ENCODE measurements at places on chromosomes 16 and 17.

GRCh38 chr16:72596373-72596772, 424.4 kb upstream of the PMFBP1 start:
- DNase-seq = no peak

- DNase-seq = no peak
Observed at GRCh38 chr17:6558932-6559752, 2.8 kb upstream of the PITPNM3 start.

DNA sequence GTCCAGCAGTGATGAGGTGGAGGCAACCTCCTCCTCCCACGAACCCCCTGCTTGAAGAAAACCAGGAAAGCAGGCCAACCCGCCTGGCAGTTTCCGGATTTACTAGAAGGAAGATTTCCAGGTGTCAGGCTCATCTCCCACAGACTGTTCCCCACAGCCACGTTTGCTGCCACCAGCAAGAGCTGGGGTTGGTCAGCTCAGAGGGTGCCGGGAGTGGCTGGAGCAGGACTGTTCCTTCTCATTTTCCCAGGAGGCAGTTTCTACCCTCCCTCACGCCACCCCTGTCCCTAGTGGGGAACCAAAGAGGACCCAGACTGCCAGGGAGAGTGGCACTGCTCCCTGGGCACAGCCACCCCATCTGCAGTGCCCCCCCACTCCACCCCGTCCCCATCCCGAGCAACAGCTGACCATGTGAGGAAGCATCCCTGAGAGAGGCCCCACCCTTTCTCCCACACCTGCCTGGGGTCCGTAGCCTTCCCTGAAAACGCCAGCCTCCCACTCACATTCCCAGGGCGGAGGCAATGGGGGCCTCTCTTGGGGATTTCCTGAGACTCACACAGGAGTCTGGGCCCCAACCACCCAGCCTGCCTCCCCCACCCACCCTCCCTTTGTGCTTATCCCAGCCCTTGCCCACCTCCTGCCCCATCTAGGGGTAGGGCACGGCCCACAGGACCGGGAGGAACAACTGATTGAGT, 5.9 kb downstream of the KRT17 start:
- DNase-seq = no peak

- no peak for DNase-seq
Observed at GRCh38 chr17:77458202-77459017, 317.6 kb downstream of the SEC14L1 start.

DNA sequence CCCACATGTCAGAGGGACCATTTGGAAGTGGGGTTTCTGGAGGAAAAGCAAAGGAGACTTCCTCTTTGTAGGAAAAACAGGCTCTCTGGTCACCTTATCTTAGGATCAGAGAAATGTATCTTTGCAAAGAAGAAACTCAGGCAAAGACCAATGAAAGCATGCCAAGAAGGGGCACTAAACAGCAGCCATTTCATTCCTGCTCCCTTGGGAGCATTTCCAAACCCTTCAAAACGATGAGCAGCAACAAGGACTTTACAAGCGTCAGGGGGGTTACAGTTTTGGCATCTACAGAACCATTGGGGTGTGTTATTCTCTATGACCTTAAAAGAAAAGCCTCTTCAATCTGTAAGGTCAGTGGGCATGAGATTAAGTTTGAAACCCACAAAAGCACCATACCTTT, 122.8 kb downstream of the SMG6 start:
- DNase-seq = no peak

DNA sequence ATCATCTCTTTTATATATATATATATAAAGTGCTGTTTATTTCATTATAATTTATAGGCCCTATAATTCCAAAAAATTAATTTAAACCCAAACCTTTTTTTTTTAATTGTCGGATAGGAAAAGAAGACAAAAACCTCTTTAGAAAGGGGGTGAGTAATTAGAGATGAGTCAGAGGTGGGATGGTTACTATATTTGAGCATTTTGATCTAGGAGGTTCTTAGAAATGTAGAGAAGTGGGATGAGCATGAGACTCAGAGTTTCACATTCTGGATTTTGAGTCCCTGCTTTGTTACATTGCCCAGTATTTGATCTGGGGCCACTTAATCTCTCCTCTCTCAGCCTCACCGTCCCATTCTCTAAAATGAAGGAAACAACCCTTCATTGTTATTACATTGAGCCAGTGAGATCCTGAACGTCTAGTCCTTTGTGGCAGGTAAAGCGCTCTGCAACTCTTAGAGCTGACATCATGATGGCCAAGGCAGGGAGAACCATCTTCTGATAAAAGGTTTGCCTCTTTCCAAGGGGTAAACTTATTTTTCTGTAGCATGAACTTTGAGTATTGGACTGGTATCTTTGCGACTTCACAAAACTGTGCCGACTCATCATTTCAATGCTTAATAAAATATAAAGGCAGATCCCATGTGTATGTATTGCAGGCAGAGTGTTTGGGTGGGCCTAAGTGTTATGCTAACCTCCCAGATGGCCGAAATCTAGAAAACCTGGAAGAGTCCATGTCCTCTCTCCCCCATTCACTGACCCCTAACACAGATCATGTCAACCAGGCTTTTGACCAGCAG, 21.3 kb downstream of the HS3ST3B1 start:
- no peak for DNase-seq

GRCh38 chr16:66299349-66299748, 67.1 kb upstream of the CDH5 start:
- no peak for DNase-seq

- DNase-seq = no peak
Observed at GRCh38 chr16:66367968-66368891, 1.7 kb downstream of the CDH5 start.

- peak; percentile 30 for DNase-seq
Observed at GRCh38 chr17:75240394-75241142, 20.8 kb downstream of the GGA3 start.

GRCh38 chr17:35543856-35544255, 6.4 kb upstream of the SLFN12L start:
- no peak for DNase-seq

DNA sequence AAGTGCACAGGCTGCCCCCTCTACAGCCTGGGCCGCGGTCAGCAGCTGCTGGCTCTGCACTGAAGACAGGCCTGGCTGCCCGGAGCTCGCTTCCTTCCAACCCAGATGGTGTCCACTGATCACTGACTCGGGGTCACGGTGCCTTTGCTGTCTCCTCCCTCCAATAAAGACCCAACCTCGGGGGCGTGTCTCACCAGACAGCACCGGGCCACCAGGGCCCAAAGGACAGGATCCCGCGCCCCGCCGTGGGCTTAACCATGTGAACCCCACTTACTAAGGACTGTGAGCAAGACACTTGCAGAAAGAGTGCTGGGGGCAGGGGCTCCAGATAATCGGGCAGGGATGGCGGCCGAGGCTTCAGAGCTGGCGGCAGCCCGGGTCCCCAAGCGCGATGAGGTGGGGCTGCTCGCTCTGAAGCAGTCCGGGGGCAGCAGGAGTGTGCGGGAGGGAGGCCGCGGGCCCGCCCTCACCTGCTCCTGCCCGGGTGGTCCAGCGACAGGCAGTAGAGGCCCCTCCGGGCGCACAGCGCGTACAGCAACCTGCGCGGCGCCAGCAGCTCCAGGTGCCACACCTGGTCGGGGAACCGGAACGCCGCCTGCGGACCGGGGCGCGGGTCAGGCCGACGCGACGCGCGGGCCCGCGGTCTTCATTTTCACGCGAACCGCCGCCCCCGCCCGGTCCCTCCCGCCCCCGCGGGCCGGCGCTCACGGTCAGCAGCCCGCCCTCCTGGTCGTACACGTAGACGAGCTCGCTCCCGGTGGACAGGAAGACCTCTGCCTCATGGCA, 502 bp downstream of the FAAP100 start:
- no peak for DNase-seq

- DNase-seq = no peak
Observed at GRCh38 chr17:48792033-48792798, 24.8 kb downstream of the TTLL6 start.

DNA sequence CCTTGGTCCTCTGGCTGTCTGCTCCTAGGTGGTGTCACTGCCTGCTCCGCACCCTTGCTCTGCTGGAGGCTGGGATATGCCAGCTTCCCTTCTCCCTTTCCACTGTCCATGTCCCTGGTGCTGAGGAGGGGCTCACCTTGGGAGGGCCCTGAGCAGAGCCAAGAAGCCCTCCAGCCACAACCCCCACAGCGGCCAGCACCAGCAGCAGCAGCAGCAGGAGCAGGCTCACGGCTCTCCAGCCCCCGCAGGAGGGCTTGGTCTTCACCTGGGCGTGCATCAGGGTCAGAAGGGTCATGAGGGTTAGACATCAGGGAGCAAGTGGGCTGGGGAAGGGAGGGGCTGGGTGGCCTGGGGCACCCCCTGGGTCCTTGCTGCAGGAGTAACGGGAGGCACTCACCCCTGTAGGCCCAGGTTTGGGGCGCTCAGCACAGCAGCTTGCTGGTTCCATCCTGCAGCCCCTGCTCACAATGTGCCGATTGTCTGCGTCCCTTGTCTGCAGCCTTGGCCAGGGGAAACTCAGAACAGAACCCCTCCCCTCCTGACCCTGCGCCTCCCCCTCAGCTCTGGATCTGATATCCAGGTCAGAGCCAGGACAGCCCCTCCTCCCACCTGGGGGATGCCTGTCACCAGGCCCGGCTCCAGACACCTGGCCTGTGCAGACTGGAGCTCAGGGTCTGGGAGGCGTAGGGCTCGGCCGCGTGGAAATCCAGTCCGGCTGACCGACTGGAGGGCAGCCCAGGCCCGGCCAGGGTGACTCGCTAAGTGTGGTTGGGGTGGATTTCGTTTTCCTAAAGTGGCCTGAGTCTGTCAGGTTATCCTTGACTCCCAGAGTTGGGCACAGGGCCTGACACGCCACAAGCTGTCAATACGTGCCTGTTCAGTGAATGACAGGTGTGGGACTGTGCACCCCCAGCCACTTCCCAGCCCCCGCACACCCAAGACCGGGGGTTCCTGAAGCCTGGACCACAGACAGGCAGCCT, at the start of gene BRICD5:
TSS of gene BRICD5 (minus strand) at position 478 of the 980 bp plus-strand sequence. CDS start at position 448, 30 bp downstream.
- no peak for DNase-seq

GRCh38 chr16:50992350-50993032, 158.6 kb downstream of the SALL1 start:
- no peak for DNase-seq

DNA sequence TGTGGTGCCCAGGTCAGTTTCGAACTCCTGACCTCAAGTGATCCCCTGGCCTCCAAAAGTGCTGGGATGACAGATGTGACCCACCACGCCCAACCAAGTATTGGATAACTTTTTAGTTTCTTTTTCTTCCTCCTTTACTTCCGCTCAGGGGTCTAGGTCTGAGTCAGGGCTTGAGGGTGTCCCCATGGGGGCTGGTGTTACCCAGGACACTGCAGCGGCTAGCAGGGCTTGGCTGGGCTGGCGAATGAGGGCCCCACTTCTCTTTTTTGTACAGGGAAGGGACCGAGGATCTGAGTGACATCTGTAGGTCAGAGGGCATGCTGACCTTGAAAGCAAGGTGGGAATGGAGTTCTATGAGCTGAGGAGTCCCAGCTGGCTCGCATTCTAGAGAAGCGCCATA, 24.9 kb downstream of the RAB11FIP3 start:
- DNase-seq = no peak

GRCh38 chr16:80079072-80079471, 461.7 kb upstream of the DYNLRB2 start:
- no peak for DNase-seq

DNA sequence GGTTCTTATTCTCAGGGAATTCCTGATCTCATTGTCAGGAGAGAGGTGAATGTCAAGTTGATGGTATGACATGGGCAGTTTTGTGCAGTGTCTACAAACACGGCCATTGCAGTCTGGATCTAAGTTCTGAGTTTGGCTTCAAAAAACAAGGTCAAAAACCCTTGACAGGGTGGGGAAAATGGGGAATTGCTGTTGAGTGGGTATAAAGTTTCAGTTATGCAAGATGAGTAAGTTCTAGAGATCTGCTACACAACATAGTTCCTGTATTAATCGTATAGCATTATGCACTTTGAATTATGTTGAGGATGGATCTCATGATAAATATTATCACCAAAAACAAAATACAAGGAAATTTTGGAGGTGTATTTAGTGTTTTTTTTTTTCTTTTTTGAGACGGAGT, 36.6 kb upstream of the CARMIL2 start:
- DNase-seq = no peak

GRCh38 chr17:65820811-65821210, 259.4 kb upstream of the AXIN2 start:
- no peak for DNase-seq

DNA sequence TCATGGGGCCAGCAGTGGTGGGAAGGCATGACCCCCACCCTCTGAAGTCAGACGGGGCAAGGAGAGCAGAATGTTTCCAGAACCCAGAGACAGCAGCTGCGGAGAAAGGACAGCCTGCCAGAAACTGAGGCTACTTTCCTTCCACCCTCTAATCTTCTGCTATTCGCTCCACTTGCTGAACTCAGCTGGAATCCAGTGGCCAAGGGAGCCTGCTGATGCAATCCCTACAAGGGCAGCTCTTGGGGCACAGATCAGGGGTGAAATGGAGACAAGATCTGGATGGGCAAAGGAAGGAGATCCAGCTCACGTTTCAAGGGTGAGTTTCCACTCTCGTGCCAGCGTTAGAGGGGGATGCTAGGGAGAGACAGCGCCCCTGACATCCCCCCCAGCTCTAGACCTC, 479.1 kb downstream of the SLC39A11 start:
- DNase-seq = no peak

- DNase-seq = no peak
Observed at GRCh38 chr16:81477697-81478693, 33.4 kb downstream of the CMIP start.

GRCh38 chr17:4939546-4939795, 375 bp downstream of the SLC25A11 start:
- no peak for DNase-seq

- no peak for DNase-seq
Observed at GRCh38 chr16:81913222-81913621, 98.0 kb downstream of the SDR42E1 start.

DNA sequence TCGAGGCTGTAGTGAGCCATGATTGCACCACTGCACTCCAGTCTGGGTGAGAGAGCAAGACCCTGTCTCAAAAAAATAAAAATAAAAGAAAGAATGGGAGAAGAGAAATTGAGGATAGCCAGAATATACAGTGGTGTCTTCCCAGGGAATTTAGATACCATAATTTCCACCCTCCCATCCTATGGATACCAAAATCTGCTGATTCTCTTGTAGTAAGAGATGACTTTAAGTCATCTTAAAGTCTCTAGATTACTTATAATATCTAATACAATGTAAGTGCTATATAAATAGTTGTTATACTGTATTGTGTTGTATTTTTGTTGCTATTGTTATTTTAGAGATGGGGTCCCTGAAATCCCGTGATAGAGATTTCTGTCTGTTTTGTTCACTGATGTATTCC, 1.5 kb upstream of the ERAL1 start:
- no peak for DNase-seq

DNA sequence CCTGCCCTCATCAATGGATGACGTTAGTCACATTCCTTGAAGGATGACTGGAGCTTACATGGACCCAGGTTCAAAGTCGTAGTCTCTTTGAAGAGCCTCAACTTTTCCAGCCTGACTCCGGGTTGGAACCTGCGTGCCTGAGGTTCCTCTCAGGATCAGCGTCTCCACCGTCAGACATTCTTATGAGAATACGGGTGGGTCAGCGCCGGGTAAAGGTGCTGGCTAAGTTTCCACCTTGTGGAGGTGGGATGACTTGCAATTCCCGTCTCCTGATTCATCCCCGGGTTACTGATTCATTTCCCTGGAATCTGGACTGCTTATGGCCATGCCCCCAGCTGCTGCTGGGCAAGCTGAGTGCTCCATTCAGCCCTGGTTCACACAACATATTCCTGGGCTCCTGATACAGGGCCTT, 38.9 kb upstream of the CMIP start:
- no peak for DNase-seq

- DNase-seq = peak; percentile 53
Observed at GRCh38 chr17:7132511-7133094, 18.0 kb upstream of the ASGR2 start.

GRCh38 chr17:63611354-63611753, 10.7 kb downstream of the TACO1 start:
- no peak for DNase-seq
